ENCODE measurements at places on chromosomes 6 and 20.
A peak's percentile ranks its signal among the peaks of the same experiment; 100 is the strongest.

DNA sequence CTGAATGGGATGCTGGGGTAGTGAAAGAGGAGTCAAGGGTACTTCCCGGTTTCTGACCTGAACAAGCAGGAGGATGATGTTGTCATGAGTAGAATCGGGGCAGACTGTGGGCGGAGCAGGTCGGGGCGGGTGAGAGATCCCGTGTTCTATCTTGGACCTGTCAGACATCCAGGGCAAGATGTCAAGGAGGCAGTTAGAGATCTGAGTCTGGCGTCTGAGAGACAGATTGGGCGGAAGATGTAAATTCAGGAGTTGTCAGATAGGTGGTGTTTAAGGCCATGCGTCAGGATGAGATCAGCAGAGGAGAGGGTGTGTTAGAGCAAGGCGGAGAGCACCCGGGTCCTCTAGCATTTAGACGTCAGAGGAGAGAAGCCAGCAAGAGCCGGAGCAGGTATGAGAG, 115.5 kb downstream of the DLGAP4 start:
- no peak for DNase-seq

DNA sequence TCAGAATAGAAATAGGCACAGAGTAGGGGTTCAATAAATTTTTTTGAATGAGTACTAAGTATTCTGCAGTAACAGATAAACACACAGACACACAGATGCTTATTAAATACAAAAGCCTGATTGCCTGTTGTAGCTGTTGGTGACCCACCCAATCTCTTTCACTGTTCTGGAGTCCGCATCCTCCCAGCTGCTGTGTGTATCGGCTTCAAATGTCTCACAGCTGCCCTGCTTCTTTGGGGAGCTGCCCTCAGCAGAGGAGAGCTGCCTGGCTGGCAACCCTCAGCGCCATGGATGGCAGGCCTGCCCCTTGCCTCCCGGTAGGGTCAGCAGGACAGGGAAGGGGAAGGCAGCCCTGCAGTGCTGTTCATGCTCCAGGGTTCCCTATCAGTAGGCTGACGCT, 85.9 kb upstream of the PRND start:
- DNase-seq = no peak

GRCh38 chr6:73898599-73898998, 202.6 kb downstream of the CD109 start:
- no peak for DNase-seq

- DNase-seq = no peak
Observed at GRCh38 chr6:79302341-79302740, 67.9 kb upstream of the HMGN3 start.

DNA sequence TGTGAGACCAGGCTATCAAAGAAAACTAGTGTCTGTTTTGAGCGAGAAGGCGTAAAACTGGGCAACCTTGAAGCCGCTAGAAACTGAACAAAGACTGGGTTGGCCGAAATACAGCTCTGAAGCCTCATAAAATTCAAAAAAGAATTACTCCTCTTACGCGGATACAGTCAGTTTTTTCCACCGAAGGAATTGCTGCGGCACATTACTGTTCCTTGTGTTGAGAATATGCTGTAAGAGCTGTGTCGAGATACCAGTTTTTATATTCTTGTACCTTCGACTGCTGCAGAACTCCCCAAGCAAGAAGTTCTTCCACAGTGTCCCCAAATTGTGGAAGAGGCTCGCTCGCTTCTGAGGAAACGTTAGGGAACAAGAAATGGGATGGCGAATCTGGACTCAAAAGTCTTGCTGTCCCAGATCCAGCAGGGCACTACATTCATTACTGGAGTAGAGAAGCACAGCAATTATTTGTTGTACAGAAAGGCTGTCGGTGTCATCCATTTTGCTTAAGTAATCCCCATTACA, 523 bp upstream of the COX7A2 start:
- DNase-seq = no peak

- DNase-seq = peak; percentile 83
Observed at GRCh38 chr6:4018171-4018923, 60.6 kb downstream of the FAM217A start.

- no peak for DNase-seq
Observed at GRCh38 chr6:90338409-90338808, 41.8 kb upstream of the BACH2 start.

GRCh38 chr6:163249651-163250101, 164.8 kb upstream of the QKI start:
- DNase-seq = no peak

DNA sequence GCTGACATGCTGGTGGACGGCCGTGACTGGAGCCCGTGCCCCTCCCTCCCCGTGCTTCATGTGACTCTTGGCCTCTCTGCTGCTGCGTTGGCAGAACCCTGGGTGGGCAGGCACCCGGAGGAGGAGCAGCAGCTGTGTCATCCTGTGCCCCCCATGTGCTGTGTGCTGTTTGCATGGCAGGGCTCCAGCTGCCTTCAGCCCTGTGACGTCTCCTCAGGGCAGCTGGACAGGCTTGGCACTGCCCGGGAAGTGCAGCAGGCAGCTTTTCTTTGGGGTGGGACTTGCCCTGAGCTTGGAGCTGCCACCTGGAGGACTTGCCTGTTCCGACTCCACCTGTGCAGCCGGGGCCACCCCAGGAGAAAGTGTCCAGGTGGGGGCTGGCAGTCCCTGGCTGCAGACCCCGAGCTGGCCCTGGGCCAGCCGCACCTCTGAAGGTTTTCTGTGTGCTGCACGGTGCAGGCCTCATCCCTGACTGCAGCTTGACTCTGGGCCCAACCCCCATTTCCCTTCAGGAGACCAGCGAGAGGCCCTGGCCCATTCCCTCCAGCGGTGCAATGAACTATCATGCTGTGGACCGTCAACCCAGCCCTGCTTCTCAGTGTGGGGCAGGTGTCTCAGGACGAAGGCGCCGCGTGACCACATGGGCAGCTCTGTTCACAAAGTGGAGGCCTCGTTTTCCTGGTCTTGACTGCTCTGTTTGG, 8.1 kb downstream of the NPBWR2 start:
- no peak for DNase-seq

DNA sequence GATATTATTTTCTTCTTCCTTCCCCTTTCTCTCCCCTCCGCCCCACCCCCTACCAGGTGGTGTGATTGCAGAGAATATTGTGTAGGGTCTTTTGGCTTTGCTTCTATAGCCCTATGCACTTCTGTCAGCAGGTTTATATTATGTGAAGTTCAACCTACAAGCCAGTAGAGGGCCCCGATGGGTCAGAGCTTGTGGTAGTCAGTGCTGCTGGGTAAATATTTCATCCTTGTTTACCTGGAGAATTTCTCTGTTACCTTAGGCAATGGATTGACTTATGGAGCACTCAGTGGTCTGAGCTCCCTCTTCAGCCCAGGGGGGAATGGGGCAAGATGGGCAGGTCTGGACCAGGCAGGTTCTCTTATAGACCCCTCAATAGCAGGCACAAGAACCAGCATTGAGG, 720.9 kb downstream of the GRIK2 start:
- DNase-seq = no peak

GRCh38 chr20:23148731-23149570, 62.8 kb upstream of the CD93 start:
- DNase-seq = no peak

GRCh38 chr6:144292372-144292771, 7.2 kb downstream of the UTRN start:
- no peak for DNase-seq

DNA sequence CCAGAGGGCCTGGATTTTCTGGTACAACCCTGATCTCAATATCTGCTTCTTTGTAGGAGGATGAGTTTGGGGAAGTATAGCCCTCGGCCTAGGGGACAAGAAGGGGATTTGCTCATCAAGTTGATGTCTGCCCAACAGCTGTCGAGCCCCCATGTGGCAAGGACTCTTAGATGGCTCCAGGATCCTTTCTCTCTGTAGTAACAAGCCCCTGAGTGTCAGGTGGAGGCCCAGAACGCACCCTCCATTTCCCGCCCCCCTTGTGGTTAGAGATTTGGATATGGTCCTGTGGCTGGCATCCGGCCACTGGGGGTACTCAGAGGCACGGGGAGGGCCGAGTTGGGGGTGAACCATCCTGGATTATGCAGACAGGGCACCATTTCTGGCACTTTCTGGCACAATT, 50.1 kb downstream of the CTCFL start:
- no peak for DNase-seq

DNA sequence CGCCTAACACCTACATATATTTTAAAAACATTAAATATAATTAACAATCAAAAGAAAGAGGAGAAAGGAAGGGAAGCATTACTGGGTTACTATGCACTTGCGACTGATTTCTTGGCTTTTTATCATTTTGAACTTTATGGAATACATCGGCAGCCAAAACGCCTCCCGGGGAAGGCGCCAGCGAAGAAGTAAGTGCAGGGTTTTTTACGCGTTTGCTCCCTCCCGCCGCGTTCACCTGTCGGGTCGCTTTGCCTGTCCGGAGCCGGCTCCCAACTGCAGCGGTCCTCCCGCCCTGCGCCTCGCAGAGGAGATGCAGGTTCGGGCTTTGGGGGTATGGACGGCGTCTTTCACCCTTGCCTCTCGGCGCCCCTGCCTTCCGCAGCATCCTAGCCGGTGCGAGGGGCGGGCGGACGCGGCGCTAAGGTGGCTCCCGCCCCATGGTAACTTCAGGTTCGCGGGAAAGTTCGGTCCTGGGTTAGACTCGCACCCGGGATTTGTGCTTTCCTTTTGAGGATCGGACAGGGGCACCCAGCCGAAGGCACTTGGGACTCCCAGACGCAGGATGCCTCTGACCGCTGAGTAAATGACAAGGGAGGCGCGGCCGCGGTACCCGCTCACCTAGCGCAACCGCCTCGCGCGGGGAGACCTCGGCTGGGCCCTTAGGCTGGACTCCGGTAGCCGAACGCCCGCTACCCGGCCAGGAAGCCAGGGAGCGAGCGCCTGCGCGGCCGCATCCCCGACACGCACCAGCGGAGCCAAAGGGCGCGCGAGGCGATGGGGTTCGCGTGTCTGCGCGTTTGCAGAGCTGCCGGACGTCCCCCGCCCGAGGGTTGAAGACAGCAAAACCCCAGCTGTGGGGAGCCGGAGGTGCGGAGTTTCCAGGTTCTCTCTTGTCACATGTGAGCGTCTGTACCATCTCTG, 891 bp downstream of the RSPO3 start:
- DNase-seq = no peak

DNA sequence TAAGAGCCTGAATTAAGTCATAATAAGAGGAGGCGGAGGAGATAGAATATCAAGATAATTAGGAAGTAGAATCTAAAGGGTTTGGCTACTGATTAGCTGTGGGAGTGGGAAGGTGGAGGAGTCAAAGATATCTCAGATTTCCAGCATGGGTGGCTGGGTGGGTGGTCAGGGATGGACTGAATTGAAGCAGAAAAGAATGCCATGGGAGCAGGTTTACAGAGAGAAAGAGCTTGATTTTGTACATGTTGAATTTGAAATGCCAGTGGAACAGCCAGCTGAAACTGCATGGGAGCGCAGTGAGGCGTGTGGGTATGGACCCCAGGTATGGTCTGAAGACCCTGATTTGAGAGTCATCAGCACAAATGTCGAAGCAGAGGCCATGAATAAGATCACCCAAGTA, 1.4 kb upstream of the HLA-DMA start:
- DNase-seq = no peak

GRCh38 chr6:22334778-22335177, 37.9 kb upstream of the PRL start:
- DNase-seq = no peak

GRCh38 chr6:72524011-72524645, 97.7 kb upstream of the KCNQ5 start:
- DNase-seq = no peak

DNA sequence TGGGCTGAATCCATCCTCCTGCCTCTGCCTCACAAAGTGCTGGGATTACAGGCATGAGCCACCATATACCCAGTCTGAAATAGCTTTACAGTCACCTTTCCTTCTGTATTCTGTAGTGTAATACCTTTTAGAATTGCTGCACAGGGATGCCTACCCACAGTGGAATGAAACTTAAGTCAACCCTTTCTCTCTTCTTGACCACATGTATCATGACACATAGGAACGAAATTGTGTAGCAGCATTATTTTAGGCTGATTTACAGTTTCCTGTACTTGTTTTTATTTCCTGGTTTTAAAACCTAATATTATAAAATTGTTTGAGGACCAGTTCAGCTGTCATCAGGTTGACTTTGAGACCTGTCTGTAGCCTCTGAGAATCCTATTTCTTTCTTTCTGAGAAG, 297.8 kb downstream of the ZFAND3 start:
- DNase-seq = no peak

- DNase-seq = peak; percentile 65
Observed at GRCh38 chr6:63516186-63516944, 55.9 kb upstream of the LOC128125822 start.

DNA sequence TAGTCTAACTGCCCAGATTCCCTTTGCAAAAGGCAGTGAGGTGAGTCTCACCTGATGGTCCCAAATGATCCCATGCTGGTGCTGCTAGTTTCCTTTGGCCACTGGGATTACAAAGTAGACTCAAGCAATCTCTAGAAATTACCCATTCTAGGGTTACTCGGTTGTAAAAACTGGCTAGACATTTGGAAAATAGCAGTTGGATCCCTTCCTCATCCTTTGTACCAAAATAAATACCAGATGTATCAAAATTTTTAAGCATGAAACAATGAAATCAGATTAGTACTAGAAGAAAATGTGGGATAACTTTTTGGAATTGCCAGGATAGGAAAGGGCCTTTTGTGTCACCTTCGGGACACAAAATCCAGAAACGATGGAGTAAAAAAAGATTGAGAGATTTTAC, 112.9 kb upstream of the TOP1 start:
- DNase-seq = no peak

GRCh38 chr6:149372062-149372461, 28.0 kb upstream of the SUMO4 start:
- DNase-seq = no peak

GRCh38 chr6:70028246-70028645, 161.9 kb downstream of the COL19A1 start:
- DNase-seq = no peak

- DNase-seq = no peak
Observed at GRCh38 chr20:21324126-21324525, 21.0 kb downstream of the XRN2 start.

DNA sequence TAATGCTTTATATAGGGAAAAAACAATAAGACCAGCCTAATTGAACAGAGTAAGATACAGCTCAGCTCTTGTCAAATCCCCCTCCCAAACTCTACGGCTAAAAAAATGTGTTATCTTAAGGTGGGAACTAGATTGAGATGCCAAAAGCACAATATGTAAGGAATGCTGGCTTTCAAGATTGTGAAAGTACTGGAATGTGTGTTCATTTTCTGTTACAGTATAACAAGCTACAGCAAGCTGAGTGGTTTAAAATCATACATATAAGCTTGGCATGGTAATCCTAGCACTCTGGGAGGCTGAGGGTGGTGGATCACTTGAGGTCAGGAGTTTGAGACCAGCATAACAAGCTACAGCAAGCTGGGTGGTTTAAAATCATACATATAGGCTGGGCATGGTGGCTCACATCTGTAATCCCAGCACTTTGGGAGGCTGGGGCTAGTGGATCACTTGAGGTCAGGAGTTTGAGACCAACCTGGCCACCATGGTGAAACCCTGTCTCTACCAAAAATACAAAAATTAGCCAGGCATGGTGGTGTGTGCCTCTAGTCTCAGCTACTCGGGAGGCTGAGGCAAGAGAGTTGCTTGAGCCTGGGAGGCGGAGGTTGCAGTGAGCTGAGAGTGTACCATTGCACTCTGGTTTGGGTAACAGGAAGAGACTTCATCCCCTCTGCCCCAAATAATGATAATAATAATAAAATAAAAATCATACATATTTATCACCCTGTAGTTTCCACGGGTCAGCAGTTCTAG, 297.7 kb downstream of the DOK5 start:
- no peak for DNase-seq

All from retinal pigment epithelial cell (primary cell).